ENCODE measurements at places on chromosomes 11 and 22.

DNA sequence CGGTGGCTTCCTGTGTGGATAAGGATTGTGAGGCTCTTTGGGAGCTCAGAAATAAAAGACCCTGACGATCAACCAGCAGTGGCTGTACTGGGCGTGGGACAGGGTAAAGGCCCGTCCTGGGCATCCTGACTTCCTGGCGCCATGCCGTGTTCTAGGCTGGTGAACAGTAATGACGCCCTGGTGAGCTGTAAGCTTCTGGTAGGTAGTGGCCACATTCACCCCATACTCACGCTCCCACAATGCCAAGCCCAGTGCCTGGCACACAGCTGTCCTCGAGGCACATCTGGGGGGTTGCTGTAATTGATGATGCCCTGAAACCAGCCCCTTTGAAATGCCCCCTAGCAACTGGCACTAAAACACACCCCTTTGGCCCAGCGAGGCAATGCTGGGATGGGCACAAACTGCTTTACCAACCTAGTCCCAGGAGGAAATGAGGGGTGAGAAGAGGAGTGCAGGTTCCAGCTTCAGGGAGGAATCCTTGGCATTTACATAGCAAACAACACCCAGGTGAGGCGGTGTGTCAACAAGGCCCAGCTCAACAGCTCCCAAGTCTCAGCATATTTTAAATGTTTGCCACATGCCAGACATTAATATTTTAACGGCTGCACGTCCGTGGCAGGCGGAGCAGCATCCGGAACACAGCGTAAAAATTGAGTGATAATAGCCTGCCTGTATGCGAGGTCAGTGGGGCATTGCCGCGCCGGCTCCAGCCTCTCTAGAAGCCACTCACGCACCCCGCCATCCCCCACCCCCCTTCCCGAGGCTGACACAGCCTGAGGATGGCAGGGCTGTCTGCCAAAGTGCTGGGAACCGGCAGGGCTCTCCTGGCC lies 79.3 kb downstream of the DSCAML1 start:
- DNase-seq = no peak

DNA sequence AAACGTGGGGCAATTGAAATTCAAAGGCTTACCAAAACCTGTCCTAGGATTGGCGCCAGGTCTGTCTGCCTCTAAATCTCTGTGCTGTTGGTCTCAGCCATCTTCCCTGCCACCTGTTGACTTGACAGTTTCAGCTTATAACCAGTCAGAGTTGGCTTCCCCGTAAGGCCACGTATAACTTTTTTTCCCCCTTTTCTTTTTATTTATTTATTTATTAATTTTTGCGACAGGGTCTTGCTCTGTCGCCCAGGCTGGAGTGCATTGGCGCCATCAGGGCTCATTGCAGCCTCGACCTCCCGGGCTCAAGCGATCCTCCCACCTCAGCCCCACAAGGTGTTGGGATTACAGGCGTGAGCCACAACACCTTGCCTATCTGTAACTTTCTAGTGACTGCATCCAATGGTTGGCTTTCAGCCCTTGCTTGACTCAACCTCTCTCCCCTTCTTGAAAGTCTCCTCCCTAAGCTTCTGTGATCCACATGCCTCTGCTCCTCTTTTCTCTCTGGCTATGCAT lies 1.4 kb upstream of the SYVN1 start:
- DNase-seq = no peak

DNA sequence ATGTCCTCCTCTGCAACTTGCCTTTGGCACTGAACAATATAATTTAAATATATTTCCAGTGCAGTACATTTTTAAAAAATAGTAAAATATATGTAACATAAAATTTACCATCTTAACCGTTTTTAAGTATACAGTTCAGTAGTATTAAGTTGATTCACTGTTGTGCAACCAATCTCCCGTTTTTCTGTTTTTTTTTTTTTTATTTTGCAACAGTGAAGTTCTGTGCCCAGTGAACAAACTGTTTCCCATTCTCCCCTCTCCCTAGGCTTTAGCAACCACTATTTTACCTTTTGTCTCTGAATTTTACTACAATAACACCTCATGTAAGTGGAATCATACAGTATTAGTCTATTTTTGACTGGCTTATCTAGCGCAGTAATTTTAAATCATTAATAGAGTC lies 13.8 kb downstream of the PRRG4 start:
- no peak for DNase-seq

DNA sequence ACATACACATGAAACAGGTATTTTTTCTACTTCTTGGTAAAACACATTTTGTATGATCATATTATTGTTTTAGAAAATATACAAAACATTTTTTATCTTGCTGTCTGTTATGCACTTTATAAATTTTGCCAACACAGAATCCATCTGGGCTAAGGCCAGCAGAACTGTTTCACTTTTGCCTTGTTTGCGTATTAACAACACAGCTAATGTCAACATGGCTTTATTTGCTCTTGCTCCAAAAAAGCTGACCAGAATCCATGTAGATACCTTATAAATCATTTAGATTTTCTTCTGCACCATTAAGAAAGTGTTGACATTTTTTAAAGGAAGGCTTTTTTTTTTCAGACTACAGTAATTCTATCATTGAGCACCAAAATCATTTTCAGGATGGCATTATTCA lies 58.1 kb upstream of the PGR start:
- DNase-seq = no peak

DNA sequence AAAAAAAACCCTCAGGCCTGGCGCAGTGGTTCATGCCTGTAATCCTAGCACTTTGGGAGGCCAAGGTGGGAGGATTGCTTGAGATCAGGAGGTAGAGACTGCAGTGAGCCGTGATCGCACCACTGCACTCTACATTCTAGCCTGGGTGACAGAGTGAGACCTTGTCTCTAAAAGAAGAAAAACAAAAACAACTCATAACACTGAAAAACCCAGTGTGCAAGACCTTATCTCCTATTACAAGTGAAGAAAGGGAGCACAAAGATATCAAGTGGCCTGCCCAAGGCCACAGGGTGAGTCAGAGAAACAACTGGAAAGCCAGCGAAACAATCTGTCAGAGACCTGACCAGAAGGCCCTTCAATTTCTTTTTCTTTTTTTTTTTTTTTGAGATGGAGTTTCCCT lies 2.5 kb downstream of the TXN2 start:
- no peak for DNase-seq

GRCh38 chr11:16505481-16505880 lies 149.1 kb upstream of the SOX6 start:
- no peak for DNase-seq

DNA sequence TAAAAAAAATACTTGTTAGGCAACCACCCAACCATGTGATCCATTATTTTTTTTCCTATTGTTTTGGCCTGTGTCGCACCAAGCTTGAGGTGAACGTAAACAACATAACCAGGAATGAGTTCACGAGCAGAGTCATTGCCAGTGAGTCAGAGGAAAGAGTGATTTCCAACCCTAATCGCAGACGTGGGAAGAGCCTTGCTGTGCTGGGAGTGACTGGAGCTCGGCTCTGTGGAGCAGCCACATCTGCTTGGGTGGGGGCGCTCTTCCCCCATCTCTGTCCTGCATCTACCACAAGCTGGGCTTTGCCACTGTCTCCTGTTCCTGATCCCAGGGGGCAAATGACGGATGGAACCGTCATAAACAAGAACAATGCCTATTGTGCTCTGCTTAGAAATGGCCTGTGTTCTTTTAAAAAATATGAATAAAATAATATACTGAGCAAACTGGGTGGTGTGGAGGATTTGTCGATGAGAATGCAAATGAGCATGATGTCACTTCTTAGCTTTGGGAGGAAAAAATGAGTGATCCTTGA lies 210.0 kb downstream of the KIRREL3 start:
- DNase-seq = no peak

GRCh38 chr11:63444160-63444559 lies 46.8 kb downstream of the PLAAT5 start:
- no peak for DNase-seq

DNA sequence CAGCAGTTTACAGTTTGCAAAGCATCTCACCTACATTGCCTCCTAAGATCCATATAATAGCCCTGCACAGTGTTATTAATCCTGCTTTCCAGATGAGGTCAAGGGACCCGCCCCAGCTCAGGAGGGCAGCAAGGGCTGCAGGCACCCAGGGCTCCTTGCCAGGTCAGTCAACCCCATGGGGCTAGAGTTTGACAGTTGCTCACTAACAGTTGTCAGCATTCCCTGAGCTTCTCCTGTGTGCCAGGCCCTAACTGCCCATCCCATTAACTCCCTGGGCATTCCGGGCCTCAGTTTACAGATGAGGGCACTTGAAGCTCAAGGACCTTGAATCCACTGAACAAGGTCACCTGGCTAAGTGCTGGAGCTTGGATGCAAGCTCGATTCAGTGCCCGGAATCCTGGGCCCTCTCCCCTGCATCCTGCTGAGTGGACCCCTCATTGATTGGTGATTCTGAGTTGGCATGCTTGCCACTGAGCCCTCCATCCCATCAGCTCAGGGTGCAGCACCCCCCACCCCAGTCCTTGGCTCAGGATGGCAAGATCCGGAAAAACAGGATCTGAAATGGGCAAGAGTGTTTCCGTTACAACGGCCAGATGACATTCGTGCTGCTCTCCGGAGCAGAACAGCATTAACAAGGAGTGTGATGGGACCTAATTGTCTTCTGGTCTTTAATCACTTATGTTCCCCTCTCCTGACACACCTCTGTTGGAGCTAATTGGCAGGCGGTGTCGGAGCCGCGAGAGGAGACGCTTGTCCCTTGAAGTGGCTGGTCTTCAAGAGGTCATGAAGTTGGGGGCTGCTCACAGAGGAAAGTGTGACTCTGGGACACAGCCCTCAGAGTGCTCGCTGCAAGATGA lies 87.4 kb upstream of the SHISAL1 start:
- no peak for DNase-seq

GRCh38 chr11:118396097-118396501 lies 5.3 kb upstream of the ATP5MG start:
- DNase-seq = no peak

DNA sequence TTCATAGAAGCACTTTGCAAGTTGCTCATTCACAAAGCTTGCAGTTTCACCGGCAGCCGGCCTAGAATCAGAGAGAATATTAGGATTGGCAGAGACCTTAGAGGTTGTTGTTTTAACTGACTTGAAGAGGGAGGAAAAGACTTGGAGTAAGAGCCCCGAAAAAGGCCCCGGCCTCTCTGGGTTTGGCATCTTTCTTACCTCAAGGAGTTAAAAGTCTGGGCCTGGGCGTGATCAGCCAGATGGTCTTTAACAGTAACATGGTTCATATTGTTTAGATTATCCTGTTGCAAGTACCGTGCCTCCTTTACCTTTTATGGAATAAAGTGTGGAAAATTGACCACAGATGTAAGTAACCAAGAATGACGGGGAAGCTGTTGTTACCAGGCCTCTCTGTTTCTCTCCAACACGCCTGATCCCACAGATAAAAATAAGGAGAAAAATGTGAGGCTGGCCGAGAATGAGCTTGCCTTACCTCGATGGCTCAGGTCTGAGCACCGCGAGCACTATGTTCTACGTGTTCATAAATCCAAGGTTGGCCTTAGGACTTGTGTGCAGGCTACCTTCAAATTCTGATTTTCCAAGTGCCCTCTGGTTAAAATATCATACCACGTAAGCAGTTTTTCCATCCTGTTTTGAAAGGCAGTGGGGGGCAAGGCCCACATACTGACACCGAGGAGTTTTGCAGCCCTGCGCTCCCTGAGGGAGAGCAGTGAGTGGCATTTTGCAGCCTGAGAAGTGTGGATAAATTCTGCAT lies 56.4 kb downstream of the PARVA start:
- no peak for DNase-seq

DNA sequence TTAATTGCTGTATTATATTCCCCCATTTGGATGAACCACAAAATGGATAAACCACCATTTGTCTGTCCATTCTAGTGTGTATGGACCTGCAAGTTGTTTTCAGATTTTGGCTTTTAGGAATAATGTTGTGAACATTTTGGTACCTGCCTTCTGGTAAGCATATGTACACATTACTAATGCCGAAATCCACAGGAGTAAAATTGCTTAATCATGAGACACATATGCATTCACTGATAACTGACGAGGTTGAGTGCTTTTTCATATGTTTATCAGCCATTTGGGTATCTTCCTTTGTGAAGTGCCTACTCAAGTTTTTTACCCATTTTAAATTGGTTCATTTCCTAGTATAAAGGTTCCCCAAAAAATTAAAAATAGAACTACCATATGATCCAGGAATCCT lies 34.2 kb downstream of the OSBP2 start:
- DNase-seq = no peak

DNA sequence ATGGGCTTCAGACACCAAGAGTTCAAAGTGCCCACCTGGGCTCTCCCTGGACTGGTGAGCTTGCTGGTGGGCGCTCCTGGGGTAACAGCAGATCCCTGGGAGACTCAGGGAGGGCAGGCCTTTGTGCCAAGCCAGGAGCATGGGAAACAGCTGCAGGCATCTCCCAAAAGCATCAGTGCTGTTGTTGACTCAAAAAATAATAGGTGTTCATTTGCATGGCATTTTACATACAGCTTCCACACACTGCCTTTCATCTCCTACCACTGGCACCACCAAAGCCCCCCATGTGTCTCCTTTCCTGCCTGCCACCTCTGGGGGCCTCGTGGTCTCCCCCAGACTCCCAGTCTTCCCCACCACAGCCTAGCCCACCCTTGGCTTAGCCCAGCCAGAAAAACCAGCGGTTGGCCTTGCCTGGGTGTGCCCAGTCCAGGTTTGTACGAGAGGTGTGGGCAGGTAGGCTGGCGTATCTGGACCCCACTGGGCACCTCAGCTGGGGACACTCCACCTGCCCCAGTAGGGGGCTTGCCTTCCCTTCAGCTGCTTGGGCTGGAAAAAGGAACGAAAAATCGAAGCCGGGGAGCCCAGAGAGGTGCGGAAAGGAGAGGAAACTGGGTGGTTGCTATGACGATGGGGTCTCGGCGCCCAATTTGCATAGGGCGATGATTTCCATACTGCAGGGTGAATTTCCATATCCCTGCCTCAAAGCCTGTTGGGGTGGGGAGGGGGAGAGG lies 15.0 kb downstream of the POU2F3 start:
- DNase-seq = no peak

- no peak for DNase-seq
Observed at GRCh38 chr11:617199-617911, 1.6 kb upstream of the IRF7 start.

DNA sequence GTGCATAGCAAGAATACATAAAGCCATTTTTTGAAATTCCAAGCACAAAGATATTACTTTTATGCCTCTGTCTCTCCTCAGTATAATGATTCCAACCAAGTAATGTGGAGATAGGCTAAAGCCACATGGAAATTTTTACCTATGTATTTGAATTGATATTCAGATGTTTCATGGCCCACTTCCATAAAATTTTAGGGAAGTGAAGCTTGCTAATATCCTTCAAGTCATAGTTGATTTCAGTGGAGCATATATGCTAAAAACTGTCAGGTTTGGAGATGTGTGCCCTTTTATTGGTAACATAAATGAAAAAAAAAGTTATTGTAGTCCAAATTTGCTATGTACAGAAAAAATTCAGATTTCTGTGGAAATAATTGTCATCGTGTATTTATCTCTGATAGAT lies 12.3 kb downstream of the MS4A4E start:
- no peak for DNase-seq

GRCh38 chr11:68775951-68776388 lies 24.6 kb upstream of the TESMIN start:
- DNase-seq = no peak

DNA sequence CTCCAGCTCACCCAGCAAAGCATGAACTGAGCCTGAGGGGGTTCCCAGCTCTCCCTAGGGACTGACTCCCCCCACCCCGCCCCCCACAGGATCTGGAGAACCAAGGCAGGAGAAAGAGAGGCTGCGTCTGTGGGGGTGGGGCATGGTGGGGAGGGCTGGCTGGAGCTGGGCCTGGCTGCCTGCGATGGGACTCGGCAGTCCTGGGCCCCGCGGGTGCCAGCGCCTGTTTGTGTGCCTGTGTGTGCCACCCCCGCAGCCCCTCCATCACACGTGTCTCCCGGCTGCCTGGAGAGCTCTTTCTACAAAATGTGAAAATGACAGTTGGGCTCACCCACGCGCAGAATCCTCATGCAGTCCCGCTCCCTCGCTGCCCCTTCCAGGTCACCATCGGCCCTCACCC lies 46.8 kb downstream of the CACNA1I start:
- no peak for DNase-seq
